ENCODE measurements at places on chromosomes 5 and 9.

DNA sequence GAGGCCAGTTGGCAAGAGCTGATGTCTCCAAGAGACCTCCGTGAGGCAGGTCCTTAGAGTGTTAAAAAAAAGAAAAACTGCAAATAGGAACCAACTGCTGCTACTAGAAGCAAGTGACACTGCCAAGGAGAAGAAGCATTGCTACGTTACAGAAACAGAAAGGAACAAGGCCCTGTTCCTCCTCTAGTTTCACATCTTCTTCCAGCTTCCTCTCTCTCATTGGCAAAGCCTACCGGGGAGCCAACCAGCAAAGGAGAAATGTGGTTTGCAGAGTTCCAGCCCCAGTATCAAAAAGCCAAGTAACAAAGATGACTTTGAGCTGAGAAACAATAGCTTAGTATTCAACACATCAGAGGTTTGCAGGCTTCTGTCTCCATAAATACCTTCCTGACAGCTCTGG, 145.9 kb downstream of the PRELID2 start:
- DNase-seq: peak; percentile 78

GRCh38 chr9:111984086-111984802, 87.6 kb downstream of the UGCG start:
- peak; percentile 58 for DNase-seq

DNA sequence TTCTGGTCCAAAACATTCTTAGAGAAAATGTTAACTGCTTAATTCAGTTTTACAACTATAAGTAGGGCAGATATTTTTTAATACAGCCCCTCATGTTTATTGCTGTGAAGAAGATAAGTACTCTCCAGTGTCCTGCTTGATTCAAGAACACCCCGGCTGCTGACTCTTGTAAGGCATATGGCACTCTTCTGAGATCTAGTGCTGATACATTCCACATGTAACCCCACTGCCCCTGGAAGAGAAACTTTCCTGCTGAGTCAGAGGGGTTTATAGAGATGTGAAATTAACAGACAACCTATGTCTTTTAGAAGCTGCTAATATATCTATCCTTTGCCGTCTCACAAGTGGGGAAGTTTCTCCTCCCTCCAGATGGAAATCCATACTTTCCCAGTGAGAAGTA, 1.0 kb upstream of the MINAR2 start:
- DNase-seq: no peak

GRCh38 chr5:78602400-78602799, 46.2 kb downstream of the LHFPL2 start:
- DNase-seq: no peak

- DNase-seq: no peak
Observed at GRCh38 chr9:3939820-3940219, 360.0 kb downstream of the GLIS3 start.

DNA sequence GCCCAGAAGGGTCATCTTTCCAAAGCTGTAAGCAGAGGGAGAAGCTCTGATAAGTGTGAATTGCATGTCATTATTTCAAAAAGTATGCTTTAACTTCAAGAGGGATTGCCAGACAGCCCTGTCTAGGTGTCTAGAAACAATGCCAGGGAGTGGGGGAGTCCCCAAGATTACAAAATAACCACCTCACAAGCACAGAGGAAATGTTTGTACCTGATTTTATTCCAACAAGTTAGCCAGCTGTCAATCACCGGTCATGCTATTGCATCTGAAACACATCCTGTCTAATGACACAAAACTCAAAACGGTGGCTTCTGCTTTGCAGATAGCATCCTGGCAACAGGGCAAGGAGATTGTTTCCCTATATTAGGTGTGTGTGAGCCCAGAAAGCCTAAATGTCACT, 154.2 kb upstream of the WWC1 start:
- no peak for DNase-seq

GRCh38 chr9:136697146-136697820, 10.0 kb upstream of the AGPAT2 start:
- DNase-seq: no peak

- DNase-seq: no peak
Observed at GRCh38 chr5:5416733-5417132, 5.7 kb upstream of the ICE1 start.

DNA sequence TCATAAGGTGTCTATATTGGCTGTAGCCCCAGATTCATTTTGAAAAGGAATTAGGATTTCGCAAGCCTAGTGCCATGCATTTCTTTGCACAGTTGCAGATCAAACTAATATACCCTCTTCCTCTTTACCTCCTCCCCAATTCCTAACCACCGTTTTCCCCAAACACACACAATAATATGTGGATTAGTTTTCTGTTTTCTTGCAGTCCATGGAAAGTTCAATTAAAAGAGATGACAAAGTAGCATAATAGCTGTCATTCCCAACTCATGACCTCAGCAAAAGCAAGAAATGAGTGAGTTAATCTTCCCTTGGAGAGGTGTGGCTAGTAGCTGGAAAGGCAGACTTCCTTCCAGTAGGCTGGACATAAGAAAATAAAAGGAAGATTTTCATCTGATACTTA, 349.1 kb downstream of the TMEM232 start:
- no peak for DNase-seq

DNA sequence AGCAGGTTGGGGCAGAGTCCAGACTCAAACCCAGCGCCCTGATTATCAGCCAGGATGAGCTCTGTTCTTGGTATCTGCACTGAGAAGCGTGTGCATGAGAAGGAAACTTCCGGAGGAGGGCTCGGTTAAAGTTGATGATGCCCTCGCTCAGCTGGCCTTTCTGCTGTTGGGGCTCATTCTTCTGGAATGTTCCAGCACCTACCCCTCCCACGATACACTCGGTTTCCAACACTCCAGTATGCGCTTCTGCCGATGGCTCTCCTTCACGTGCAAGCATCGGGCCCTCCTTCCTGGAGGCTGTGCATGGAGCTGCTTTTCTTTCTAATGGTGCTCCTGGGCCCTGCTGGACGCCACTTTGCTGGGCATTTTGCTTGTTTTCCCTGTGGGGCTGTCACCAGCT, 134.0 kb downstream of the RXRA start:
- DNase-seq: no peak

DNA sequence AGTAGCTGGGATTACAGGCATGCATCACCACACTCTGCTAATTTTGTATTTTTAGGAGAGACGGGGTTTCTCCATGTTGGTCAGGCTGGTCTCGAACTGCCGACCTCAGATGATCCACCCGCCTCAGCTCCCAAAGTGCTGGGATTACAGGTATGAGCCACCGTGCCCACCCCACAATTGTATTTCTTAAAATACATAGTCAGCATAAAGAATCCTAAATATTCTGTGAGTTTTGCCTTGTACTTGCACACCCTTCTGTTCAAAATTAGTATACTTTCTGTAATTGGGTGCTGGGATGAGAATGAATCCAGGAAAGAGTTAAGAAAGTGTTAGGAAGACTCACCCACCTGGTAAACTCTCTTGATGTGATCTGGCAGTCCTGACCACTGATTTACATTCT, 101.3 kb downstream of the CAAP1 start:
- no peak for DNase-seq

GRCh38 chr9:125432715-125433385, 171.2 kb downstream of the GAPVD1 start:
- no peak for DNase-seq

DNA sequence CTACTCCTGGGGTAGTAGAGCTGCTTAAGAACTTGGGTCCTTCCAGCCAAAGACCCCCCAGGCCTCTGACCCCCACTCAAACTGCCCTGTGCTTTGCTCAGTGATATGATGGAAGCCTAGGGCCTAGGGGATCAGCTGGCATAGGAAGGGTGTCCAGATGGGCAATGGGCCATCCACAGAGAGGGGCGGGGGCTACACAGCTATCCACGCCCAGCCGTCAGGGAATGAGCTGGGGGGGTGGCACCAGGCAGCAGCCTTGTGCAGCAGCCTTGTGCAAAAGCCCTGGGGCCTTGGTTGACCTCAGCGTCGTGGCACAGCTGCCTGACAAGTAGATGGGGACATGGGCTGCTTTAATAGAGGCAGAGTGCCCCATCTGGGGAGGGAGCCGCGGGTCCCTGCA, 43.2 kb downstream of the DAB2IP start:
- DNase-seq: no peak

- no peak for DNase-seq
Observed at GRCh38 chr5:84647581-84647980, 262.9 kb upstream of the EDIL3 start.

GRCh38 chr9:109717342-109717741, 62.7 kb upstream of the PALM2AKAP2 start:
- DNase-seq: peak; percentile 10

- DNase-seq: no peak
Observed at GRCh38 chr9:95855961-95856360, 19.5 kb upstream of the ERCC6L2 start.

GRCh38 chr5:177362610-177363507, 5.1 kb downstream of the RGS14 start:
- DNase-seq: peak; percentile 77

- no peak for DNase-seq
Observed at GRCh38 chr9:80410106-80410505, 838.3 kb downstream of the TLE4 start.

- no peak for DNase-seq
Observed at GRCh38 chr5:83513081-83513480, 41.5 kb downstream of the VCAN start.

- no peak for DNase-seq
Observed at GRCh38 chr5:150513375-150514309, 5.7 kb downstream of the NDST1 start.

- DNase-seq: no peak
Observed at GRCh38 chr5:135671966-135672365, 93.2 kb upstream of the CXCL14 start.

GRCh38 chr5:62653864-62654575, 75.4 kb downstream of the LRRC70 start:
- DNase-seq: no peak

- DNase-seq: no peak
Observed at GRCh38 chr5:15609076-15609725, 109.2 kb downstream of the FBXL7 start.

- no peak for DNase-seq
Observed at GRCh38 chr9:37617832-37618231, 25.4 kb upstream of the TOMM5 start.

GRCh38 chr5:173880306-173880985, 7.7 kb upstream of the CPEB4 start:
- no peak for DNase-seq

- DNase-seq: peak; percentile 50
Observed at GRCh38 chr5:35803191-35803651, 53.5 kb upstream of the IL7R start.

DNA sequence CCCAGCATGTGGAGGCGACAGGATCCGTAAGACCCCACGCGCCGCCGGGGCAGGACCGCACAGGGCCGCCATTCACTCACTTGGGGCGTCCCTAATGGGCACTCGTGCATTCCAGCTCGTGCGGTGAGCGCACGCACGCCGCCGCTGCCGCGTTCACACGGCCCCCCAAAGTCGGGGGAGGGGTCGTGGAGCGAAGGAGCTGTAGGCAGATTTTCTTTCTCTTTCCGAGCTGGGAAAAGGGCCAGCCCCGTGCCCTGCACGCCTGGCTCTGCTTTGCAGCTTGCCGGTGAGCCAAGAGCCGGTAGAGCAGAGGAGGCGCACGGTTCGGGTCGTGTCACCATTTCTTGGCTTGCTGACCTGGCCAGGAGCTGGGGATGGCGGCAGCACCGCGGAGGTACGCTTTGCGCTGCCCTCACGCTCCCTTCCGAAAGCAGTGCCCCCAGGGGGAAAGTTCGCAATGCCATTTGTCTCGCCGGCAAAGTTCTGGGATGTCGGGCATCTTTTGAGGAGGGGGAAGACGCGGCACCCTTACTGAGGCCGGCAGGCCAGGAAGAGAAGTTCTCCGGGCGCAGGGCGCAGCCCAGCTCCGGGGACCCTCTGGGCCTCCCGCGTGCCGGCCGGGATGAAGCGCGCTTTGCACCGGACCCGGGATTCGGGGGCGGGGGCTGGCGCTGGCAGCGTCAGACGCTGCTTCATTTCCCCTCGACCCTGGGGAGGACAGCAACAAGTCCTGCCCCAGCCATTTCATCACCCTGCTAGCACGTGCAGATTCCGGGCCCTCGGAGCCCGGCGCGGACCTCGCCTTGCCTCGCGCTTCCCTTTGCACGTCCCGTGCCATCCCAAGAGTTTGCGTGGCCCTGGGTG, 898 bp downstream of the STC2 start:
- no peak for DNase-seq

DNA sequence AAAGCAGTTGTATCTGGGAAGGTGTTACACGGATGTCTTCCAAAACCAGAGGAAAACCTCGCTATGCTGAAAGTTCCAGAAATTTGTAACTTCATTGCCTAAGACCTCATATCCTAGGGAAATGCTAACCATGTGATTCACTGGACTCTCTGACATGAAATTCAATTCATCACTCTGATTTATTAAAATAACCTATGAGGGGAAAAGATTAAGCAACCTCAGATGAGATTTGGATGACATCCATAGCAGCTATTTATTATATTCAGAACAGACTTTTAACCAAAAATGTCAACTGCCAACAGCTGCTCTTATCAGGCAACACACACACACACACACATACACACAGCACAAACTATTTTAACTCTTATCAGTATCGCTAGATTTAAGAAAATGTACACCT, 1006.4 kb upstream of the CTNND2 start:
- no peak for DNase-seq

- DNase-seq: peak; percentile 63
Observed at GRCh38 chr5:136133222-136133921, 727 bp downstream of the SMAD5 start.

GRCh38 chr9:20689833-20690232, 5.8 kb downstream of the FOCAD start:
- no peak for DNase-seq

DNA sequence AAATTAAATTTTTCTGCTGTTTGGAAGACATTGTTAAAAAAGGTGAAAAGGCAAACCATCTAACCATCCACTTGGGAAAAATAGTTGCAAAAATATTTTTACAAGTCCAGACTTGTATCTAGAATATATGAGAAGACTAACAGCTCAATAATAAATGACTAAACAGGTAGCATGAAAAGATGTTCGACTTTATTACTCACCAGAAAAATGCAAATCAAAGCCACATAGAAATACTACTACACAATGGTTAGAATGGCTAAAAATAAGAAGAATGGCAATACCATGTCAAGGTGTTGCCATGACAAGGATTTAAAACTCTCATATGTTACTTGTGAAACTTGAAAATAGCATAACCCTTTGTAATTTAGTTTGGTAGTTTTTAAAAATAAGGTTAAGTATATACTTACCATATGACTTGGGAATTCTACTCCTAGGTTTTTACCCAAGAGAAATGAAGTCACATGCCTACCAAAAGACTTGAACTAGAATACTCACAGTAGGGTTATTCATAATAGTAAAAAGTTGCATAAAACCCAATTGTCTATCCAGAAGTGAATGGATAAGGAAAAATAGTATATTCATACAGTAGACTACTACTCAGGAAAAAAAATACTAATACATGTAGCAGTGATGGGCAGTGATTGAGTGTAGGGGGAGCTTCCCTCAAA, 93.8 kb downstream of the VPS13A start:
- DNase-seq: no peak

Measured in suppressor macrophage (primary cell).